ENCODE measurements at places on chromosomes 2 and 18.

DNA sequence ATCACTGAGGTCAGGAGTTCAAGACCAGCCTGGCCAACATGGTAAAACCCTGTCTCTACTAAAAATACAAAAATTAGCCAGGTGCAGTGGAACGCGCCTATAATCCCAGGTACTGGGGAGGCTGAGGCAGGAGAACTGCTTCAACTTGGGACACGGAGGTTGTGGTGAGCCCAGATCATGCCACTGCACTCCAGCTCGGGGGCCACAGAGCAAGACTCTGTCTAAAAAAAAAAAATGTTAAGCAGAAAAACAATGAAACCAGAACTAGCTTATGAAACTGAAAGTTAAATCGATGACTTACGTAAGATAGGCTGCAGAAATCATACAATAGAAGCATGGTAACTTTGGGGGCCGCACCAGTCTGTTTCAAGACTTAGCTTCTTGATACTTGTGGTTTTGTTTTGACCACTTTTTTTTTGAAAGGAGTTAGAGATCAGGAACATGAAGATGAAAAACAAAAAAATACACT, 6.2 kb upstream of the GPR155 start:
- DNase-seq, result no peak

DNA sequence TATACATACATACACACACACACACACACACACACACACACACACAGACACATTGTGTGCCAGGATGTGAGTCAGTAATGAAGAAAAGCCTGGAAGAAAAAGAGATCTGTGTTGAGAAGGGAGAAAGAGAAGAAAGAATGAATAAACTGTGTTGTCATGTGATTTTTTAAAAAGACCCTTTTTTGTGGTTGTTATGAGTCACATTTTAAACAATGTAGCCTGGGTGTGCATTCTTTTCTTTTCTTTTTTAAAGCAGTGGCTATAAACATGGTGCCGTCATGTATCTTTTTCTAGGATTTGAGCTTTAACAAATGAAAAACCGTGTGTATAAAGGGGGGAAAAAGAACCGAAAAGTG, 87.2 kb downstream of the NRP2 start:
- no peak for DNase-seq

DNA sequence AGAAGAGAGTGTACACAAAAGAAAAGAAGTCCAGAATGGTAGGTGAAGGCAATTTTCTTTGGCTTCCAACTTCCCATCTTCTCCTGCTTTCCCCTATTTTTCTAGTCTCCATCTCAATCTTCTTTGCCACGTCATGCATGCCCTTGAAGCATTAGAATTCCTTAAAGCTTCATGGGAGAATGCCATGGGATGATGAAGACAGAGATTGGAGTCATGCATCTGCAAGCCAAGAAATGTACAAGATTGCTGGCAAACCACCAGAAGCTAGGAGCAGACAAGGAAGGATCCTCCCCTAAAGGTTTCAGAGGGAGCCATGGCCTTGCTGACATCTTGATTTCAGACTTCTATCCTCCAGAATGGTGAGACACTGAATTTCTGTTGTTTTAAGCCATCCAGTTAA, 305.9 kb downstream of the HRH4 start:
- DNase-seq, result no peak

DNA sequence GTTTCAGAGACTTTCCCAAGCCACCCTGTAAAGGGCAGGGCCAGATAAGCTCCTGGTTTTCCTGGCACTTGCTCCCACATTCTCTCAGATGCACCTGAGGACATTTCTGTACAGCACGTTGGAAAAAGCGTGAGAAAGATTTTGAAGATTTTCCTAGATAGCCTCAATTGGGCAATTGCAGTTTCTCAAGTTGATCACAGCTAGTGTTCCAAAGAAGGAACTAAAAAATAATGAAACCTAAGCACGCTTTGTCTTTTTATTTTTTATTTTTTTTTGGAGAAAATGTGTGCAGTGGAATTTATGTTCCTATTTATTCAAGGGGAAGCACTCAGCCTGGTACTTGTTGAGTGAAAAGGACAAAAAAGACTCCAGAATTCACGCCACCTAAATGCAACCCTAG, 429.1 kb downstream of the RNF144A start:
- DNase-seq, result no peak

- DNase-seq, result no peak
These were observed 477 bp downstream of the ACVR1 start for GRCh38 chr2:157875641-157876065.

DNA sequence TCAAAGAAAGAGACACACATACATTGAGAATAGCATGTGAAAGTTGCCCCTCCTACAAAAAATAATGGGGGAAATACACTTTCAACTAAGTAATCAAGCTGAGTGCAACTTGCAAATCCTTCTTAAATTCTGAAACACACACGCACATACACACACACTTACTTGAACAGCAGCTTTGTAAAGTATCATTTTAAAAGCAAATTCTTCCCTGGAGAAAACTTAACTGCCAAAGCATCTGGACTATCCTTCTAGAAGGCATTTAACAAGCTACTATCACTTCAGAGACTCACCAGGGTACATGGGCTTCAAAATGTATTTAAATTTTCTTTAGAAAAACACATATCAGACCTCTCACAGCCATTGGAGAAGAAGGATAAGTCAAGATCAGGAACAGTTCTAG, 15.3 kb downstream of the GAREM1 start:
- no peak for DNase-seq

- DNase-seq, result no peak
These were observed 17.0 kb downstream of the BZW1 start for GRCh38 chr2:200828572-200829257.

DNA sequence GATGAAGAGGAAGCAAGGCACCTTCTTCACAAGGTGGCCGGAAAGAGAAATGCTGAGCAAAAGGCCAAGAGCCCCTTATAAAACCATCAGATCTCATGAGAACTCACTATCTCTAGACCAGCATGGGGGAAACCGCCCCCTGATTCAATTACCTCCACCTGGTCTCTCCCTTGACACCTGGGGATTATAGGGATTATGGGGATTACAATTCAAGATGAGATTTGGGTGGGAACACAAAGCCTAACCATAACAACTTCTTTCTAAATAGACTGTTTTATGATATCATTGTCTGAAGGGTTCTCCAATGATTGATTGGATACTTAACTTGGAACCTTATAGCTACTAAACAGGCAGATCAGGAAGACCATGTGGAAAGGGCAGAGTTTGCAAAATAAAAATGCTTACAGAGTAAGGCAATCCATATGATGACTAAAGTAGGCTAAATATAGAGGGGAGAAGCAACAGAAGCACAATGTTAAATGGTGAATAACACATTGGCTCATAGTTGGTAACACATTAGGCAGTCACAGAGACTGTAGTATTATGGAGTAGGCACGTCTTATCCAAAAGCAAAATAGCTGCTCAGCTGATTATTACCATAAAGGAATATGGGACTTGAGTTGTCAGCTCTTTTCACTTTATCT, 179.0 kb downstream of the BARD1 start:
- DNase-seq, result no peak

DNA sequence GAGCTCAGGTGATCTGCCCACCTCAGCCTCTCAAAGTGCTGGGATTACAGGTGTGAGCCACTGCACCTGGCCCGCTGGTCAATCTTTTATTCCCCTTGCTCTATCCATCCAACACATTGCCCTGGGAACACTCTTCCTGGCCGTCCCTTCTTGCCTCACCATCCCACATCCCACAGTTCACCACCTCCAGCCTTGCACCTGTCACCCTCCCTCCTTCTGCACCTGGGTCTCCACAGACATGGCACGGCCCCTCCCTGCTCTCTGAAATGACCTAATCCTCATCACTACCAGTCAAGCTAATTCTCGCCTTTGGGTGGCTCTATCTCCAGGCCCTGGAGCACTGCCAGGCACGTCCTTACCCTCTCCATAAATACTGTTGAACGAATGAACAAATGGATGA, 116.9 kb upstream of the TEX51 start:
- DNase-seq, result no peak

DNA sequence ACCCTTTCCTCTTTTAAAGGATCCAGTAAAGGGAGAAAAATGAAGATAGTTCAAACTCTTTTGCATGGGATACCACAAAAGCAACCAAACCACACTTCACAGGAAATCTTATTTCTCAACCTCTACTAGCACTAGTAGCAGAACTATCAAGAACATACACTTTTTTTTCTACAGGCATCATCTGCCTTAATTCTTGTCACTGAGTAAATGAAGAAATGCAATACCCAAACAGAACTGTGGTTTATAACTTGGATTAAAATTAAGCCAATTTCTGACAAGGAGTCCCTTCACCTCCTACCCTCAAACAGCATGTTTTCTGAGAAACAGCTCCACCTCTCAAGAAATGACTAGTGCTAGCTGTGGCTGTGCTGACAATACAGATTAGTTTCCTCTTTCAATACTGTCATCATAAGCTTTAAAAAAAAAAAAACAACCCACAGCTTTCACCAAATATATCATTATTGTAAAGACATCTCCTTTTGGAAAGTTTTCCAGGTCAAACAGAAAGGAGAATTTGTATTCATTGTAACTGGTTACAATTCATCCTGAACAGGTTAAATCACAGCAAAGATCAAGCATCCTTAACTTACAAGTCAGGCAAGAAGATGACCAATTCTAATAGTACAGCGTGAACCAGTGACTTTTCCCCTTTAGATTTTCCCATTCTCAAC, 44.4 kb downstream of the PTPN2 start:
- DNase-seq, result no peak

DNA sequence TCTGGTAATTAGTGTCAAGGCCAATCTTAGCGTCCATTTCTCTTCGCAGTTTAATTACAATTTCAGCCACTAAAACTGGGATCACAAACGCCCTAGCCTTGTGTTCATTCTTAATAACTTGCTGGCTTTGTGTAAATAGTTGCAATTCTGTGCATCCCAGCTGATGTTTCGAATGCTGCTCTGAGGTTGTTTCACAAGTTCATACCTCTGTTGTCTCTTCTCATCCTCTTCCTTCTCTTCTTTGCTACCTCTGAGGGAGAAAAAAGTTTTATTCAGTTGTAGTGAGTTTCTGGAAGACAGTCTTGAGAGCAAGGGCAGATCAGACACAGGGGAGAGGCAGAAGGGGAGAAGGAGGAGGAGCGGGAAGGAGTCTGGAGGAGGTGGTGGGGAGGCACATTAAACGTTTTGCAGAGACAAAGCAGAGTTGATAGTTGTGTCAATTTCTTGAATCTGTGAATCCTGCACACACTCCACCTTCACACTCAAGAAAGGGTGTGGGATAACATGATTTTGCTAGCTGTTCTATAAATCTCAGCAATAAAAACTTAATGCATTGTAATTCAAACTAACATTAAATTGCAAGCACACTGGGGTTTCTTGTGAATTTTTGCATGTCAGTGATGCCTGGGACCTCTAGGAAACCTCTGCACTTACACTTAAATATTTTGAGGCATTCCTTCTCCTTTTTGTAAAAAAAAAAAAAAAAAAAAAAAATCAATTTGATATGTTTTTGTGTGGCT, 6.8 kb downstream of the MEIS1 start:
- DNase-seq, result no peak

- DNase-seq, result no peak
These were observed 1341.8 kb upstream of the NXPH2 start for GRCh38 chr2:140122001-140122400.

GRCh38 chr2:137966043-137966442, 1.8 kb downstream of the HNMT start:
- DNase-seq, result no peak

DNA sequence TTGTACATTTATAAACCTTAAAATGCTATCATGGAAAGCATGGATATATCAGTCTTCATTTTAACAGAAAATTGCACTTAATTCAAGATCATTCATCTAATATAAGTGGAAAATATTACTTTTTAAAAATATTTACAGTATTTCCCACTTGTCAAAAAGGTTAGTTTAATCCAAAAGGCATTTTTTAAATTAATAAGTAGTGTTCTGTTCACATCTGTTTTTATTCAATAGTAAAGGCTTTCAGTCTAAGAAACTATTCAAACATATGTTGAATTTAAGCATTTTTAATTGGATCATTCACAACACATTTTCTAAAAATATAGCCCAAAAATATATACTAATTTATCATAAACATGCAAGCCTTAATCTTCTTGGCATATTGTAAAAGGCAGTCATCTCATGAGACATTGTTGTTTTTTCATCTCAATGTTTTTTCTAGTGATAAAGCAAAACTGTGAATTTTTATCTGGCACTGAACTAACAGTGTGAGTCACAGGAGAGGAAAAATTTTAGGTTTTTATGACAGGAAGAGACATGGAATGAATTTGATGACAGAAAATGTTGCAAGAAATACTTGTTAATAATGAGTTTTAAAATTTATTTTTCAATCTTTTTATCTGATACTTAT, 1642.5 kb upstream of the TMEFF2 start:
- DNase-seq, result no peak

DNA sequence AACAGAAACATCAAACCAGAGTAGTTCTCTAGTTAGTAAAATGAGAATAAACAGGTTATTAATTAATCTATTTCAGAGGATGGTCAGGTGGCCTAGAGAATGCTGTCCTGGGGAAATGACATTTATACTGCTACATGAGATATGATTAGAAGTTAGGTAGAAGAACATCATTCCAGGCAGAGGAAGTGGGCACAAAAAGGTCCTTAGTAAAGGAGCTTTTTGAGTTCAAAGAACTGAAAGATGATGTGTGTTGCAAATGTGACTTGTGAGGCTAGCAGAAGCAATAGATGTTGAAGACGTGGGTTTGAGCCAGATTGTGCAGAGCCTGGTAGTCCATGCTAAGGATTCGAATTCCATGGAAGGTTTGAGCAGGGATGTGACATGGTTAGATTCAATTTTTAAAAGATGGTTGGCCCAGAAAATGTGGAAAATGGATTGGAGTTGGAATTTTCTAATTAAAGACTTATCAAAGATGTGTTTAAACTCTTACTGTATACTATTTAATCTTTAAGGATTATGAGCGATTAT, 34.2 kb downstream of the RAB10 start:
- DNase-seq, result no peak

- no peak for DNase-seq
These were observed 246.1 kb downstream of the TWIST2 start for GRCh38 chr2:239093952-239094351.

- DNase-seq, result no peak
These were observed 18.0 kb downstream of the ABCA12 start for GRCh38 chr2:215120401-215120800.

DNA sequence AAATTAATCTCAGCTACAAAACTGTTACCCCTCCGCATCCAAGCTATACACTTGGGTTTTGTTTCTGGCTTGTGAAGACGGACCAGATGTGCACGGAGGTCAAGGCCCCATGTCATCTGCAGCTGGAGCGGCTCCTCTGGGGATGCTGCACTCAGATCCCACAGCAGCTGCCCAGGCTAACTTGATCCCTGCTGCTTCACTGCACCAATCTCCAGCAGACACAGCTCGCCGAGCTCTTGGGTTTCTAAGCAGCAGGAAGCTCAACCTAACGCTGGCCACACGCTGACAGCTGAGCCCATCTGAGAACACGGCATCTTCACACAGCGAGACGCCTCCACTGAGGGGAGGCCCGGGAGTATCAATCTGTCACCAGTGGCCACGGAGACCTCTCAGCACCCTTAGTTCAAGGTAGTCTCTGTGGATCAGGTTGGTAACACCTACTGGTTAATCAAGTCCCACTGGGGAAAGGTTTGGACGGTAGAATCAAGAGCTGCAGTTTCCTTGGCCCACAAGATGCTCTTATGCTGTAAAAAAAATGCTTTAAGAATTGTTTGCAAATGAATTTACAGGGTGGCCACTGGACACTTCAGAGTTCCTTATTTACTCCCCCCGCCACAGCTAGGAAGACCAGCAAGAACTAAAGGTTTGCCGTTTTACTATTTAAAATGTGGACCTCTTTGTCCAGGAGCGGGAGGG, 67.5 kb downstream of the EMILIN2 start:
- DNase-seq, result no peak

- no peak for DNase-seq
These were observed 253.3 kb downstream of the KCNS3 start for GRCh38 chr2:18131761-18132160.
